ENCODE measurements at places on chromosomes 2 and 18.

DNA sequence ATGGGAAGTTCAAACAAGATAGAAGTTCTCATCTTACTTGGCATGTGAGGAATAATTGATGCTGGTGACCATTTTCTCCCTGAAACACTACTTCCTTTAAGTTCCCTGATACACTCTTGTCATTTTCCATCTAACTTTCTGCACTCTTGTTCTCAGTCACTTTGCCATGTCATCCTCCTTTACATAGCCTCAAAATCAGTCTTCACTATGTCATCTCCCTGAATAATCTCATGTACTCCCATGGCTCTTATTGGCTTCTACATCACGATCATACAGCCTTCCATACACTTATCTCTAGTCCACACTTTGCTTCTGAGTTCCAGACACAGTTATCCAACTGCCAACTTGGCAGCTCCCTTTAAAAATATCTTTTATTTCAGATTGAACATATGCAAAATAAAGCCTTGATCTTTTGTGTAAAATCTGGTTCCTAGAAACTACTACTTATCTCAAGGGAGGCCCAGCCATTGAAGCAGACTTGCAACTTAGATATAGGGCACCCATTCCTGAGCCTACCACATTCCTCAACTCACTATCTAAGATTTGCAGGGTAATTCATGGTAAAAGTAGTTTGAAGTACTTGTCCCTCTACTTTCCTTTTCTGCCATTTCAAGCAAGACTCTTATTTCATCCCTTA, 1070.2 kb upstream of the NXPH2 start:
- DNase-seq: no peak

DNA sequence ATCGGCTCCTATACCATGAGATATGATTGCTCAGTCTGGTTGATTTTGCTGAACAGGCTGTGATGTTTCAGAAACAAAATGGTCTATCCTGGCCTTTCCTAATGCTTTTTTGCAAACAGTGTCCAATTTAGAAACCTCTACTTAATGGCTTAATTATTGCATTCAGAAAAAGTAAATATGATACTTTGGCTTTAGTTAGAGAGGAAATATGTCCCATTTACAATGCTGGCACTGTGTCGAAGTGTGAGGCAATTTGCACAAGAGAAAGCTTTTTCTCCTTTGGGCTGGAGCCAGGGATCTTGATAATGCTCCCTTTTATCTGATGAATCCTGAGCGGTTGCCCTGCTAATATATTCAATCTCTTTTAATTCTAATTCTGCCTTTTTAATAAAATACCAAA, 418.9 kb downstream of the EPHA4 start:
- no peak for DNase-seq

DNA sequence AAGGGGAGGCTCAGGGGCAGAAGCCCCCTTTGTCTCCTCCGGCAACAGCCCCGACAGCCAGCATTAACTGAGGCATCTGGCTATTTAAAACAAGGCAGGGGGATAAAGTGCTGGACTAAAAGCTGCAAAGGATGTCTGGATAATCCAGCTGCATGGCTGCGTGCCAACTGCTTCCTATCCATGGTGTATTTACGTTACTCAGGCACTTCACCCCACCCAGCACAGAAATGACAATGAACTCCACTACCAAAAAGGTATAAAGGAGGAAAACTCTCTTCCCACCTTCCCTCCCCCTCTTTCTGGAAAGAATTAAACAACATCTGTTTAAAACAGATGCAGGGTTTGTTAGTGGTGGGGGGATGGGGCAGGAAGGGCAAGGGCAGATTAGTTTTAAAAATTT, 82.5 kb downstream of the SPRED2 start:
- DNase-seq: no peak

DNA sequence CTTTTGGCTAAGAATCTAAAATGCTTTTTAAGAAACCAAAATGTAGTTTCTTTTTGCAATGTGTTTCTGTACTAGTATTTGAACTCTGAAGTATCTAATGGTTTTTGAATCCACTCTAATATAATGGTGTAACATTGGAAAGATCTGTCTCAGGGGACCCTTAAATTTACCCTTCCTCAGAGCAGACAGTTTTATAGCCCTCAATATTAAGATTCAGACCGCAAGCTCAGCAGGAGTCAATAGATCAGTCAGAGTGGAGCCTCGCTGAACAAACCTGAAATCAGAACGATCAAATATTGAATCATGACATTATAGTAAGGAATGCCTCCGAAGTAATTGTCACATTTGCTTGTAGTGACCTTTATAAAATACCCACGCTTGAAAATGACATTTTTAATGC, 18.3 kb downstream of the SGPP2 start:
- DNase-seq: no peak

- DNase-seq: no peak
Measured at GRCh38 chr2:210162466-210163124, 8.6 kb downstream of the KANSL1L start.

DNA sequence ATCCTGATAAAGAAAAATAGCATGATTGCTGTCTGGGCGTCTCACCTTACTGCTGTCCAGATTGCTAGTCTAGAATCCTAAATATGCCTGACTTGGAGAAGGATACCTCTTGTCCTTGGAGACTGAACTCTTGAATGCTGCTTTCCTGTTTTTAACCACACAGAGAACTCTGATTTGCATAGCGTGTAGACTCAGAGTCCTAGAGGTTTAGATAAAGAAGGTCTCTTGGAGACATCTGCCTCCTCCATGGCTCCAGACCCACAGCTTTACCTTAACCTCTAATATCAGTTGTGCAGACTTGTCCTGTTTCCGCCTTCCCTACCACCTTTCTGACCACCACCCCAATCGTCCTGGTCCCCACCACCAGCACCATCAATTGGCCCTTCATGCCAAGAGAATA, 292.6 kb upstream of the CYRIA start:
- DNase-seq: no peak

DNA sequence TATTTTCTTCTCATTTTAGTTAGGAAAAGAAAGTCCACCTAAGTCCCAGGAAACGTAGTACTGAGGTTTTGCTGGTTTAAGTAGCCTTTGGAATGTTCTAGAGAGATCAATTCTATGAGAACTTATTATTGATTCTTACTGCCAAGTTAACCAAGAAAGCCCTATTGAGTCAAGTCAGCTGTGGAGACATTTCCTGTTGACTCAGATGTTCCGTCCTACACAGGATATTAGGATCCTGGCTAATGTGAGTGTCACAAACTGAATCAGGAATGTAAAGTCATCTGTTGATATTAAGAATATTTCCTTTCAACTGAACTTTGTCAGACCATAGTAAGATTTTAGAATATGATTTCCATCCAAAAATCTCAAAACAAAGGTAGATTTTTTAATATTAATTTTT, 654.3 kb downstream of the LRRTM4 start:
- DNase-seq: no peak

DNA sequence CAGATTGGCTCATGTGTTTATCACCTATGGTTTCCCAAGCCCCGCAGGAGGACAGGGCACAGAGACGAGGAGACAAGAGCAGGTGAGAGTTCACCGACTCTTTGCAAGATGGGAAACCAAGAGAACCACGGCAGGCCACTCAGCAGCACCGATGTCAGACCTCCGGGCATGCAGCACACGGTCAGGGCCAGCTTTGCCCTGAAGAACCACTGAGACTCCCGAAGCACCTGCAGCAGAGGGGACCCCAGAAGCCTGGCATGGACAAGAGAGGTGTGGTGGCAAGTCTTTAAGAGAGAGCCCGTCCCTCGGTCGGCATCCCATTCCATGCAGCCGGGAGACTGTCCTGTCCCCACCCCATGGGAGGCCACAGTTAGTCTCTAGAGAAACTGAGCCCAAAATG, 36.6 kb upstream of the TAF1B start:
- no peak for DNase-seq

GRCh38 chr2:26706616-26707473, 14.3 kb downstream of the KCNK3 start:
- no peak for DNase-seq

DNA sequence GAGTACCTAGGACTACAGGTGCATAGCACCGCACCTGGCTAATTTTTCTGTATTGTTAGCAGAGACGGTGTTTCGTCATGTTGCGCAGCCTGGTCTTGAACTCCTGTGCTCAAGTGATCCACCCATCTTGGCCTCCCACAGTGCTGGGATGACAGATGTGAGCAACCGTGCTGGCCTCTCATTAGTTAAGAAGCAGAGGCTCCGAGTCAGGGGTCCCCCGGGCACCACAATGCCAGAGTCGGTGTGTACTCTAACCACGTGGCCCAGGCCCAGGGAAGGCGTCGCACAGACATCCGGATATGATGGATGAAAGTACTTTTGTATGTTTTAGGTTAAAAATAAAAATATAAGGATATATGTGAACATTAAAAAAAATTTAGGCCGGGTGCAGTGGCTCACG, 28.3 kb upstream of the HPCAL1 start:
- DNase-seq: no peak

DNA sequence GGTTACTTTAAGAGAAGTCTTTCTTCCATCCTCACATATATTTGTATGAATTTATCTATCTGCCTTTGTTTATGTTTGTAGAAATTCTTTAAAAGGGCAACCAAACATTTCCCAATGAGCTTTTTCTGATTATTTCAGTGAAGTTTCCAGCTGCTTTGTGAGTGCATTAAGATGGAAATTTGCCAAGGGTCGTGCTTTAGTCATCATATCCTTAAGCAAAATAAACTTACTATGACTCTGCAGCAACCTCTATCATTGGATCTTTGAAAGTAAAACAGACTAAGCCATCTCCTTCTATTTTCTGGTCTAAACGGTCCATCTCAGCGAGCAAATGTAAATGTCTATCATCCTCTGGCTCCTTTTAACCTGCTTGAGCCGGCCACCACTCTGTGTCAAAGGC, 489.3 kb downstream of the SOX11 start:
- DNase-seq: no peak
